ENCODE measurements at places on chromosomes 4 and X. TPM values are rescaled to one million over a fixed set of nuclear protein-coding genes. Genes with fewer than 3 reads are reported as not detected.
A peak's percentile ranks its signal among the peaks of the same experiment; 100 is the strongest.

VEGFC gene
- 30.1 TPM for polyA plus RNA-seq

GRCh38 chrX:41127477-41128192, 42.4 kb downstream of the USP9X start:
- DNase-seq: no peak

LONRF3 gene
- not detected for polyA plus RNA-seq

GAB3 gene
- polyA plus RNA-seq: 2.5 TPM

AWAT2 gene
- polyA plus RNA-seq: not detected

- no peak for DNase-seq
Measured at GRCh38 chrX:41822892-41823291, 98.9 kb downstream of the GPR82 start.

GABRQ gene
- 0.05 TPM for polyA plus RNA-seq

ADH7 gene
- not detected for polyA plus RNA-seq

- no peak for DNase-seq
Measured at GRCh38 chr4:19615086-19615689, 636.5 kb upstream of the SLIT2 start.

GRCh38 chr4:170978990-170979389, 834.2 kb upstream of the GALNTL6 start:
- no peak for DNase-seq

SFRP2 gene
- polyA plus RNA-seq: not detected

FAM120C gene
- polyA plus RNA-seq: 4.7 TPM

DNA sequence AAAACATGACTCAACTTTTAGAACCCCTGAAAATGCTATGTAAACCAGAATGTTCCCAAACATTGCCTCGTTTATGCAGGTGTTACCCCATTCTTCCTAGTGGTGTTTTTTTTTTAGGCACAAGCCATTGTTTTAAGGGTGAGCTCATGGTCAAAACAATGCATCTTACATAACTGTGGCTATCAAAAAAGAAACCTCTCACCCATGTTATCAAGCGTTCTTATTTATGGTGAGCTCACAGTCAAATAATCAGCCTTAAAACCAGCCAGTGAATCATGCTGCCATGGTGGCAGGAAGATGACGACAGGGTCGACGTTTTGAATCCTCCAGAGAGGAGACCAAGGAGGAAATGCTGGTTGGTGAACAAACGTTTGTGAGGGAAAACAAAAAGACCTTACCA, 195.2 kb downstream of the KDR start:
- no peak for DNase-seq

GRCh38 chrX:153560000-153560399, 38.9 kb downstream of the CCNQ start:
- DNase-seq: no peak

PPP4R3C gene
- polyA plus RNA-seq: not detected

- no peak for DNase-seq
Measured at GRCh38 chr4:74661427-74662201, 132.7 kb downstream of the BTC start.

GRCh38 chr4:38781854-38782261, 932 bp downstream of the TLR10 start:
- DNase-seq: no peak

DNA sequence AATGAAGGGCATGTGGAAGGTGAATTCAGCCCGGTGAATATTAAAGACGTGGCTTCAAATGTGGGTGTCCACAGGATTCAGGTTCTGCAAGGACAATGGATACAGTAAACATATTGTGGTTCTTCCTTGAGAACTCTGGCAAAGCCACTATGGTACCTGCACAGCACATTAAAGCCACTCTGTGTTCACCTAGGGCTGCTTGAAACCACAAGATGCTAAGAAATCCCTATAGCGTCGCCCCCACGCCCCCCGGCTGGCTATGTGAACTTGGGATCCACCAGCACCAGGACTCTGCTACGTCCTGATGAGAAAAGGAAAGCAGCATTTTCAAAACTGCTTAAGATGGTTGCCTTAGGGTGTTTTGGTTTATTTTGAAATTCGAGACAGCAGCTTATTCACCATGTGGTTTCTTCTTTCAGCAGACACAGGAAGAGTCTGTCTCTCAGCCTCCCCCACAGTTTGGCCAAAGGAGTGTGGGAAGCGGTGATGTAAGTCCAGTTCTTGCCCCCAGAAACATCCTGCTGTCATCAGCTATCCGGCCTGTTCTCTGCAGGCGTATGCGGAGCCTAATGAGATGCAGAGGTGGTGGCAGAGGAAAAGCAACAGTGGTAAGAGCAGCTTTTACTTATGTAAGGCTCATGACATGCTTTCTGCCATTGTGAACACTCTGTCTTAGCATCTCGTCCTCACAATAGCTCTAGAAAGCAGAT, 111.5 kb downstream of the AFAP1 start:
- peak; percentile 97 for DNase-seq

- DNase-seq: no peak
Measured at GRCh38 chr4:153564630-153565525, 98.7 kb downstream of the TMEM131L start.

- DNase-seq: peak; percentile 87
Measured at GRCh38 chr4:53365486-53366300, at the start of gene SCFD2. SCFD2 (minus strand) TSS chr4:53366061.

Data from AG04450 (cell line).